ENCODE measurements at places on chromosomes 12 and 14.

GRCh38 chr12:90741611-90742010 lies 213.4 kb downstream of the CCER1 start:
- DNase-seq, result peak; percentile 37

- peak; percentile 50 for DNase-seq
Measured at GRCh38 chr12:13203034-13203922, 6.8 kb downstream of the EMP1 start.

DNA sequence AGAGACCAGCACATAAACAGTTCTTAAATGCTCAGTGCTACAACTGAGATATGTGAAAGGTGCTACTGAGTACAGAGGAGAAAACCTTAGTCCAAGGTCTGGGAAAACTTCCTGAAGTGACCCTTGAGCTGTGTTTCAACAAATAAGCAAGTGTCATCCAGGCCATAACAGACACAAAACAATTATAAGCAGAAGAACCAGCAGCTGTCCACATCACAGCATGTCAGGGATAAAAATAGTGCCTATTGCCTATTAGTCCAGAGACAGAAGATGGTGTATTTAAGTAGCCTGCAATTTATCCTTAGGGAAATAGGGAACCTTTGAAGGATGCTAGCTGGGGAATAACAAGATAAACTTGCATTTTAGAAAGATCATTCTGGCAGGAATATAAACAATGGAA lies 237.8 kb downstream of the SPTSSA start:
- DNase-seq, result no peak

DNA sequence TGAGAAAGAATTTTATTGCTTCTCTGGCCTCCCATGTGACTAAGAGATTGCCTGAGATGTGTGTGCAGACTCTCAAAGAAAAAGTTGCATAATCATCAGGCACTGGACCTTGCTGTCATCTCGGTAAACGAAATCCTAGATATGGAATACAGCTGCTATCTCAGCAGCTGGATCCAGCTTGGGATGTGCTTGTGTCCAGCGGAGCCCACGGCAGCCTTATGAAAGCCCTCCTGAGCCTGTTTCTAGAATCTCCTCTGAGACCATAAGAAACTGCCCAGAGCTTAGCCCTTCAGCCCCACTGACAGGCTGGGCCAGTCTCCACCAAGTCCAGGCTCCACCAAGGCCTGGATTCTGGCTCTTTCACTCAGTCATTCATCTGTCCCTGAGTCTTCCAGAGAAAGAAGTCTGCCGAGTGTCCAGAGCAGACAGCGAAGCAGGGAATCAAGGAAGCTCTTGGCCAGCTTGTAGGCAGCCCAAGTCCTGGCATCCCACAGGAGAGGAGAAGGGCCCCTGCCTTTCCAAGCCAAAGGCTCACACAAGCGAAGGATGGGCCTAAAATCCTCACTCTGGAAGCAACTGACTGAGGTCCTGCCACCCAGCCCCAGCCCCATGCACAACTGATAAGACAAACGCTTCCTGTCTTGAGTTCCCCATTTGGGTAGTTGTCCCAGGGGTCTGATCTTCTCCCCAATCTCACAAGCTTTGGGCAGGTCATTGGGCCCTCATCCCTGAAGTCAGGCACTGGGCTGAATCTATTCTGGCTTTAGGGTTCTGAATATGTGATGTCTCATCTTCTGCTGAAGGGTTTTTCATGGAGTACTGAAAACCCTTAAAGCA lies 97.8 kb downstream of the SEC23A start:
- DNase-seq, result no peak

DNA sequence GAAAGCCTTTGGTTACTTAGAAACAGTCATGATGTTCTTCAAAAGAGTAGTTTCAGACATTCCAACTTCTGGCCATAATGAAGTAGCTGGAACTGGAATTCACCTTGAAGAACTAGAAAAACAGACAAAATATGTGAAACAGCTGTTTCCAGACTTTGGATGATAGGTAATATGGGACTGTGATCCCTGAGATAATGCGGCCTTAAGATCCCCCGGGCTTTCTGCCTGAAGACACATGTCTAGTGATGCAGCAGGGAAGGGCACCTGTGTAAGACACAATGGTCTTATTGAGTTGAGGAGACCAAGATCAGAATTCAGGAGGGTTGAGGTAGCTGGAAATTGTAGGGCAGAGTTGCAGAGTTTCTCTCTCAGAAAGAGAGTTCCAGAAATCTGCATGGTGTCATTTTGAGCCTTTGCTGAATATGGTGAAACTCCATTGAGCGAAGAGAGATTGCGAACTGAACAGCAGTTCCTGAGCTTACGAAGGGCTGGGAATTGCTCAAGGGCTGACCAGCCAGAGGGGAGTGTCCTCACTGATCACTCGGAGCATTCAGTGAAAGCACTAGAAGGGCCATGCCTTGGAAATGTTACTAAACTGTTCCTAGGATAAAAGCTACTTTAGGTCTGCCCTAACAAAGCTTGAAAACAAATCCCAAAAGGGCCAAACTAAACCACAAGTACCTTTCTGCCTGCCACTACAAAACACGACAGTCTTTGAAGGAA lies 41.7 kb upstream of the FRS2 start:
- DNase-seq, result no peak

GRCh38 chr12:108141600-108142130 lies 12.6 kb downstream of the WSCD2 start:
- DNase-seq, result no peak

GRCh38 chr14:91328313-91329050 lies 84.0 kb upstream of the GPR68 start:
- DNase-seq, result no peak

DNA sequence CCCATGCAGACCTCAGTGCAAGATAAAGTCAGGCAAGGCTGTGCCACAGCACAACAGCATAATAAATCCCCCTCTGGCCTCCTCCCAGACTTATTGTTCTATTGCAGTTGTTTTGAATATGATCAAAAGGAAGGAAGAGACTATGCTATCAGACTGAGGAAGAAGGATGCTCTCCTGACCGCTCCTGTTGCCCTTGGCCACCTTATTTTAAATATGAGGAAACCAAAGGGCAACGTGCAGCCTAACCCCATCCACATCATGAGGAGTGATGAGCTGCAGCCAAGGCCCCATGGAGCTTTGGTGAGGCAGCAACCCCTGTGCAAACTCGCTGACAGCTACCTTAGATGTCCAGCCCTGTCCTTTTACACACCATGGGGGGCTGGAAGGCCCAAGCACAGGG lies 291.7 kb downstream of the ZFP36L1 start:
- no peak for DNase-seq

DNA sequence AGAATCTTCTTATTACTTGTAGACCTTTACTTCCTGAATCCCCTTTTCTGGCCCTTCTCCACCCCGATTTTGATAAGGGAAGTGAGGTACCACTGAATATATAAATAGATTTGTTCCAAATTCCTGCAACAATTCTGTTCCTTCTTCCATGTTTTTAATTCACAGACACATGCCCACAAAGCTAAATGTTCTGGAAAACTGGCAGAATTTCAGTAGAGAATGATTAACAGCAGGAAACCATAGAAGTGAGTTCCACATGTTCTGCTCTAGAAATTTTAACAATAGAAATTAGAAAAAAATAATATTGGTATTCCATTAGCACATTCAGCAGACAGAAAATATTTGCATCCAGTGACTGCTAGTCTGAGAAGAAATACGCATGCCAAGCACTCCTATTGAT lies 139.6 kb downstream of the SLC2A13 start:
- DNase-seq, result no peak

GRCh38 chr14:71290960-71291466 lies 383.8 kb downstream of the PCNX1 start:
- peak; percentile 46 for DNase-seq

DNA sequence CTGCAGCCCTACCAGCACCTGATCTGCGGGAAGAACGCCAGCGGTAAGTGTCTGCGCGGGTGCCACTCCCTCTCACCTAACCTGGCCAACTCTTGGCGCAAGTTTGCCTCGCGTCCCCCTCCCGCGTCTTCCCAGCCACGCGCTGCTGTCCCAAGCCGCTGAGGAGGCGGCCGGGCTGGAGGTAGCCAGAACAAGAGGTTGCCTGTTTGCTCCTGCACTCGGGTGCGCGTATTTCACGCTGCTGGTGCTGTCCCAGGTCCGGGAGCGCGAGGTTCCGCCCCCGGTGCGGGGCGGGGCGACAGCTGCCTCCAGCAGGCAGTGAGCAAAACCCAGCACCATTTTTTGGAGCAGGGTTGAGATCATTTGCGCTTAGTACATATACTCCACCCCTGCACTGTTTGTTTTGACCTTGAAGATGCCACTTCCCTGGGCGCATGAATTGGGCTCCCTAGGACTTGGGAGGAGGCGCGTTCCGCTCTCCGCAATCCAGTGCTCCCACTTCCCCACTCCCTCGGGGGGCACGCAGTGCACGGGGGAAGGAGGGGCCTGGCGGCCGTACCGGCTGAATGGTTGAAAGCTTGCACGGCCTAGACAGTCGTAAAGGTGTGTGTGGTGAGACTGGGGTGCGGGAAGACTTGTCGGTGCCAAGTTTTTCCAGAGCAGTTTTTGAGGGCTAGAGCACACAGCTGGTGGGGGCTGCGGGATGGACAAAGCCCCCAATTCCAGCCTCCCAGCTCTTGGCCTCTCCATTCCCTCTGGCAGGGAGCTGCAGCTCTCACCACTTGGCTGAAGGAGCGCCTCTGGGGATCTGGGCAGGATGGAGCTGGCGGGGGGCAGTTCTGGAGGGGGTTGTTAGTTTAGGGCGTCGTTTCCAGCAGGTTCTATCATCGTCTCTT lies 226.9 kb upstream of the CRY1 start:
- peak; percentile 28 for DNase-seq

GRCh38 chr14:103121846-103122584 lies 1.2 kb upstream of the TNFAIP2 start:
- peak; percentile 82 for DNase-seq

DNA sequence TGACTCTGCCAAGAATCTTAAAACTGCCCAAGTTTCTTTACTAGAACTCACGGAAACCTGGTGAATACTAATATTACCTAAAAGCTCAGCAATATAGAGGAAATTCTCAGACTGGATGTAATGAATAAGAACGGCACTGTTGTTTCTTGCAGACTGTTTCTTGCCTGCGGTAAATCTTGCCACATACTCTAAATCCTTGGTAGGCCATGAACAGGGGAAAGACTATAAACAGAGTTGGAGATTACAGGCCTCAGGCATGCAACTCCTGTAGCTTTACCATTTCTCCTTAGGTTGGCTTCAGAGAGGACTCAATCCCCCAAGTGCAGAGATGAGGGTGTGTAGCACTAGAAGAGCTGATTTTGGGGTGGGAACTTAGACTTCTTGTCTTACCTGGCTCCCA lies 1.1 kb downstream of the ALDH6A1 start:
- DNase-seq, result no peak

GRCh38 chr14:92953526-92953925 lies 30.6 kb downstream of the CHGA start:
- no peak for DNase-seq

DNA sequence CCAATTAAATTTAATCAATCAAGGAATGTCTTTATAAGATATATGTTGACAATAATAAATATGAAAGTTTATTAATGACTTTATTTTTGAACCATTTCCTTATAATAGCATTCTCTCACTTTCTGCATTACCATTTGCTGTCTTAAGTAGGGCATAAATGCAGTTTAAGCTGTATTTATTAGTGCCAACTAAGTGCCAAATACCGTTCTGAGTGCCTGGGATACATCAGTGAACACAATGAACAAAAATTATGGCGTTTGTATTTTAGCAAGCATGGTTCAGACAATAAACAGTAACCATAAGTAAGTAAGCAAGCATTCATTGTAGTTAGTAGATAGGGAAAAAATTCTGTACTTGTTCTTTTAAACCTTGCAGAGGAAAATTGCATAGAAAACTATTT lies 145.8 kb downstream of the FUT8 start:
- no peak for DNase-seq

- DNase-seq, result no peak
Measured at GRCh38 chr14:95699412-95699811, 13.2 kb downstream of the TCL1B start.

DNA sequence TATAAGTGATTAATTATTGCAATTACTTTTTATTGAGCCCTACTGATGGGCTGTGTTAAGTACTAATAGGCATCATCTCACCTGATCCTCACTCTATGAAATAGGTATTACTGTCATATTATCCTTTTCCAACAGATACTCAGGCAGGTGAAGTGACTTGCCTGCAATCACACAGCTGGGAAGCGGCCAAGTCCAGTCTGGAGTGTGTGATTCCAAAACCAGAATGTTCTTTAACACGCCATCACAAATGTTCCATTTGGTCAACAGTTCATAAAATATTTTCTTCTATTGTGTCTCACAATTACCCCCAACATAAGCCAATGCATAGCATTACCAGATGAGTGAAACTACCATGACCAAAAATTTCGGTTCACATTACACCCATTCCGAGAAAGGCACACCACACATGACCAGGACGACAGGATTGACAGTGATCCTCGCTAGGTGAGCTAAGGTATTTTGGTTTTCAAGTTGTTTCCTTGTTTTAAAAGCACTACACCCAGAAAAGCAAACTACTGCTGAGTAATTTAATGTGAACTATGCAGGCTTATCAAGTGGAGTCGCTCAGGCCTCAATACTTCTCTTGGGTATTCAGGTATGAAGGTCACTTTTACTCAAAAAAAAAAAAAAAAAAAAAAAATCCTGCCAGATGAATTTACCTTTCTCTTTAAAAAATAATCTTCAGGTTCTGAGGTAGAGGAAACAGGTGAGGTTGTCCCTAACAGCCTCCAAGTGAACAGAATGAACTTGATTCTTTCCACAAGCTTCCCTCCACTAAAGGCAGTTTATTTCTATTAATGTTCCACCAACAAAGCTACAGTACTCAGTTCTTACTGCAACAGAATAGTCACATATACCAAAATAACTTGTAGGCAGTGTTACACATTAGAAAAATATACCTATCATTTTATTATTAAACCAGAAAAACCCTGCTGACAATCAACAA lies 2.4 kb downstream of the VPS37B start:
- DNase-seq, result no peak

GRCh38 chr12:101111441-101111840 lies 98.6 kb downstream of the SLC5A8 start:
- DNase-seq, result no peak

DNA sequence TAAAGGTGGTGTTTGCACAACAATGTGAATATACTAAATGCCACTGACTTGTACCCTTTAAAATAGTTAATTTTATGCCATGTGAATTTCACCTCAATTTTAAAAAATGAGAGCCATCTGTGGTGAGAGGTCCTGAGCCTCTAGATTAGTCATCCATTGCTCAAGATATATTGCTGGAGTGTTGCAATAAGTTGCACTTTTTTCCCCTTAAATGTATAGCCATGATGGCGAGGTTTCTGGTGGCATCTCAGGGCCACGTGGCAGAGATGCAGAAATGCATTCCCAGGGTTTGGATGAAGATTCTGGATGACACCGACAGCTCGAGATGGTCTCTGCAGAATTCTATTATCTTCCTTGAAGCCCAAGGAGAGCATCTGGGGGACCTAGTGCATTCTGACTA lies 153.7 kb downstream of the AACS start:
- DNase-seq, result peak; percentile 13
